ENCODE measurements at places on chromosomes 7 and 10. TPM values are rescaled to one million over a fixed set of nuclear protein-coding genes. Genes with fewer than 3 reads are reported as not detected.
A peak's percentile ranks its signal among the peaks of the same experiment; 100 is the strongest.

- H3K27me3 ChIP-seq: peaks cover 7% of the 10 kb centered on the region
- no peaks in the 10 kb centered on the region for H3K36me3 ChIP-seq
- DNase-seq: no peak
- H3K4me3 ChIP-seq: no peak overlapping the region
- H3K4me1 ChIP-seq: no peaks in the 10 kb centered on the region
- H3K27ac ChIP-seq: no peak overlapping the region
Observed at GRCh38 chr10:69885379-69886013, 83.8 kb downstream of the COL13A1 start.

- DNase-seq: no peak
- no peaks in the 10 kb centered on the region for H3K36me3 ChIP-seq
Observed at GRCh38 chr7:122438006-122438405, 133.5 kb upstream of the FEZF1 start.

IDI2 gene
- total RNA-seq: not detected

GRCh38 chr7:158567153-158567603 is 20.4 kb downstream of the PTPRN2 start:
- H3K4me3 ChIP-seq: no peak overlapping the region
- H3K27me3 ChIP-seq: peaks cover 22% of the 10 kb centered on the region
- no peaks in the 10 kb centered on the region for H3K36me3 ChIP-seq

TEX36 gene
- not detected for total RNA-seq

GBF1 gene
- 44.2 TPM for total RNA-seq

C10orf90 gene
- total RNA-seq: not detected

DNA sequence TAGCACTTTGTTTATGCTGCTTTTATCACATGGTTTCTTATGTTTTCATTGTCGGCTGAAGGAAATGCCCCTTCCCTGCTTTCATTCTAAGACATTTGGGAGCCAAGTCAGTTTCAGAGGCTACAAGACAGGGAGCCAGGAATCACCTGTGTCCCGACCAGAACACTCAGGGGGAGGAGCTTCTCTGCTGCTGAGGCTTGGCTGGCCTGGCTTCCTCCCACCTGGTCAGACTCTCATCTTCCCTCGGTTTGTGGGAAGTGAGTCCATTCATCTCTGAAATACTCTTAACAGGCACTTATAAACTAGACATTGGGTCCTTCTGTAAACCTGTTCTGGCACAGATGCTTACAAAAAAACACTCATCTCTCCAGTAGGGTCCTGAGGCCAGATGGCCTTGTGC is 19.6 kb upstream of the GOLGA7B start:
- H3K27me3 ChIP-seq: no peaks in the 10 kb centered on the region
- no peaks in the 10 kb centered on the region for H3K36me3 ChIP-seq
- peaks cover 18% of the 10 kb centered on the region for H3K4me1 ChIP-seq

- H3K36me3 ChIP-seq: peaks cover 9% of the 10 kb centered on the region
- peaks cover 10% of the 10 kb centered on the region for H3K27me3 ChIP-seq
- H3K27ac ChIP-seq: peak overlapping the region; percentile 77
- H3K4me1 ChIP-seq: peaks cover 67% of the 10 kb centered on the region
- H3K4me3 ChIP-seq: peak overlapping the region; percentile 88
Observed at GRCh38 chr7:148982654-148983199, 45.6 kb downstream of the PDIA4 start.

EIF3A gene
- 160 TPM for total RNA-seq

CREB5 gene
- 1.2 TPM for total RNA-seq
